ENCODE measurements at places on chromosomes 12 and 14.

DNA sequence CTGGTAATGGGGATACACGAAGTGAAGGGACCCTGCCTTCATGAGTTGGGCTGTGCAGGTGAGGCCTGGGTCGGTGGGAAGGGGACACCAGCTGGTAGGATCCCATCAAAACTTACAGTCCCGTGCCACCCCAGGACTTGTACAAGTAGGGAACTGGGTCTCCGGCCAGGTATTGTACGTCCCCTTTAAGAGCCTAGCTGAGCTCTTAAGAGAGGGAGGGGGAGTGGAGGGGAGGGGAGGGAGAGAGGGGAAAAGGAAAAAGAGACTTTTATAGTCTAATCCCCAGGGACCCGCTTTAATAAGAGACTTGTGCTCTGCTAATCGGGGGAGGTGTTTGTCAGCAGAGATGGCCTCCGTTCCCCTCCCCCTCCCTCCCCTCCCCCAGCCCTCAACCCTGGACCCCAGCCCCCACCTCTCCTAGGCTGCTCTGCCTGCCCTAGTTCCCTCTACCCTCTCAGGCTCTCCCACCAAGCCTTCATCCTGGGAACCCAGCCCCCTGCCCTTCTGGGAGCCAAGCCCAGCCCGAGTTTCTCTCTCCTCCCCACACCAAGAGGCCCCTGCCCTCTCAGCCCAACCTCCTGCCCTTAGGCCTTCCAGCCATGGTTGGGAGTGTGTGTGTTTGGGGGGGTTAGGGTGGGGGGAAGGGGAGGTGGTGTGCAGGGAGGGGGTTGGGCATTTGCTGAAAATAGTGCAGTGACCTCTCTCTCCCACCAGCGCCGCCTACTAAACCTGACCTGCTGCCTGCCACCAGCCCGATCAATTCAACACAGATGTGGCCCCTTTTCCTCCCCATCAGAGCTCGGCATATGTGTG lies 2.6 kb downstream of the GDF11 start:
- DNase-seq, result no peak

GRCh38 chr12:67742461-67742860 lies 93.9 kb downstream of the DYRK2 start:
- no peak for DNase-seq

DNA sequence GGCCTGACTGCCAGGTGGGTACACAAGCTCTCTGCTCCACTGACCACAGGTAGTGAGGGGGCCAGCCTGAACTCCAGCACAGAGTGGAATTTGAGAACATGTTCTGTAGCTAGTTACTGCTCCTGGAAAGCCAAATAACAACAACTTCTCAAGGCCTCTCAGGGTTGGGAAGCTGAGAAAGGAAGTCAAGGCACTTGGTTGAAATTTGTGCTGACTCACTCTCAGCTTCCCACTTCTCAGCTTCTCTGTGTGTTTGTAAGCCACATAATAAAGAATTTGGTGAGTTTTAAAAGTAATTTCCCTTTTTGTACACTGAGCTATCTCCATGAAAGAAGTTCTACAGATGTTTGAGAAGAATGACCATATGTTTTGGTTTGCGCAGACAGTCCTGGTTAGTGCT lies 234.9 kb downstream of the KTN1 start:
- DNase-seq, result no peak

DNA sequence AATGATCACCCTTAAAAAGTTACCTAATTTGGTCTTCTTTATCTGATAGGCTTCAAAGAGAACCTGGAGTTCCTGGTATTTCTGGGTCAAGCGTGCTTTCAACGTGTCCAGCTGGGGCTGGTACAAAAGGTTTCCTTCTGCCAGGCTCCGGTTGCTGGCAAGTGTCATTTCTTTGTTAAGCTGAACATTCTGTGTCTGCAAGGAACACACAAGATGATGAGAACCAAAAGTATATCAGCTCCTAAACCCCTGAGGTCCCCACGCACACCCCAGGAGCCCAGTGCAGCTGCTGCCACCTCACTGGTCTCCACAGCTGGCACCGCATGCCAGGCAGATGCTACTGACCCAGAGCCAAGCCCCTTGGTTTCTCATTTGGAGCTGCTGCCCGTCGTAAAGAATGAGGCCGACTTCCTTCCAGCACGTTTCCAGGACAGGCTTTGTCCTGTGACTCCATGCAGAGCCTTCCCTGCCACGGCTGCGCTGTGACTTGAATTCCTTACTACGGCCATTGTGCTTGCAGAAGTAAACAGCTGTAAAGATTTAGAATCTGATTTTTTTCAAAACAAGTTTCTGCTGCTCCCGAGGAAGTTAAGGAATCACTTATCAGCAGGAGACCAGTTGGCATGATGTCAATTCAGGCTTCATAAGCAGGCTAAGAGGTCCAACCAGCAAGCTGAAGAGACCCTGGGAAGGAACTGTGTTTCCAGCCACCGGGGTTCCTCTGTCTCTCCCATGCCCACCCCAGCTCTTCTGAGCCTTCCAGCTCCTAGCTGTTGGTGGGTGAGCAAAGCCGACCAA lies 24.9 kb downstream of the VPS37B start:
- no peak for DNase-seq

GRCh38 chr12:88419794-88420193 lies 160.5 kb downstream of the KITLG start:
- no peak for DNase-seq
